Kasumi-1 (cell line): ENCODE measurements at places on chromosomes 5 and 9.

DNA sequence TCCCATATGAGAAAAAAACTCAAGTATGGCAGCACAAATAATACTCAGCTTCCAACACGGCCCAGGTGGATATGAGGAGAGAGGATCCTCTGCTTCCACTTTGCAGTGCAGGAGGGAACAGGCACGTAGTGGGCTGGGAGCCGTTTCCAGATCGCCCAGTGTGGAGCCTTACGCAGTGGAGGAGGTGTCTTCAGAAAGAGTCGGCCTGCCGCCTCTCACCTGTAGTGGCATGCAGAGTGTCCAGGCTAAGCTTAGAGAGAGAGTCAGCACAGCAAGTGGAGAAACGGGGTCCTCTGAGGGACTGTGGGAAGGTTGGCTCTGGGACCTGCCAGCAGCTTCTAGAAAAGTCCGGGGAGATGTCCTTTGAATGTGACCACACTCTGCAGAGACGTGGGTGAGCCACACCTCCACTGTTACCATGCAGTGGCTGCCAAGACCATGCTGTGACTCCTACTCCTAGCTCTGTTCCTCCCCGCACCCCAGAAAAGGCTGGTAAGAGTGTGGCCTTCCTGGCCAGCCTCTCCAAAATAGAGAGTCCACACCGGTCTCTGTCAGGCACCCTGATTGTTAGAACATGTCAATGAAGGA is 3.5 kb upstream of the SEMA4D start:
- no peak for DNase-seq

- no peak for DNase-seq
These were observed 342.8 kb upstream of the CCNG1 start for GRCh38 chr5:163094492-163095180.

DNA sequence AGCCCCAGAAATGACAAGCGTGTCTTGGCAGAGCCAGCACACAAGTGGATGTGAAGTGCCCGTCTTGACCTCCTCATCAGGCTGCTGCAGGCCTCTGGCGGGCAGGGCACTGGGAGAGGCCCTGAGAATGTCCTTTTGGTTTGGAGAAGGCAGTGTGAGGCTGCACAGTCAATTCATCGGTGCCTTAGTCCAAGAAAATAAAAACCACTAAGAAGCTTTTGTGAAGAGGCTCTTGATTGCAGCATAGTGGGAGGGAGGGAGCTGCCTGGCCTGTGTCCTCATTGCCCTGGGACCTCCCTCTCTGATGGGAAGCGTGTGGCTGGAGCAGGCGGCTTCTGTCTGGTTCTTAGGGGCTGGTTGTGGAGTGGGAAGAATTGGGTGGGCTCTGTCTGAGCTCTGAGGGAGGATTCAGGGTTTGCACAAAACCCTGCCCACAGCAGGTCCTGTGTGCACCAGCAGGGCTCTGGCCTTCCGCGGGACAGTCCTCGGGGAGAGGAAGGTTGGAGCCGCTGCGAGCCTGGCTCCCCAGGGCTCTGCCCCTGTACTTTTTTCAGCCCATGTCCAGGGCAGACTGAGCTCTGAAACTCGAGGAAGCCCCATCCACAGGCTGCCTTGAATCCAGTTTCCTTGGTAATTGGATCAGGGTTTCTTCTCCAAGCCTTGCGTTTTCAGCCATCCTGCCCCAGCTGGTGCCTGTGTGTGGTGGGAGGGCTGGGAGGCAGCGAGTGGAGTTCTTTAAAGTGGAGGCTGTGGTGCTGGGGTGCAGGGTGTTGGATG is 1.1 kb downstream of the HRCT1 start:
- DNase-seq = no peak

- no peak for DNase-seq
These were observed 16.4 kb downstream of the FGF1 start for GRCh38 chr5:142669477-142669876.

GRCh38 chr5:17891881-17892280 is 257.6 kb downstream of the TAF11L14 start:
- no peak for DNase-seq

GRCh38 chr5:126858441-126858840 is 81.5 kb downstream of the LMNB1 start:
- DNase-seq = no peak

- DNase-seq = no peak
These were observed 10.3 kb downstream of the B4GALT7 start for GRCh38 chr5:177610131-177610769.

- DNase-seq = no peak
These were observed 23.4 kb upstream of the CREBRF start for GRCh38 chr5:173032730-173033129.

- DNase-seq = no peak
These were observed 49.2 kb upstream of the ABCA1 start for GRCh38 chr9:104977168-104977567.

GRCh38 chr9:99490729-99491128 is 268.6 kb downstream of the SEC61B start:
- DNase-seq = no peak

DNA sequence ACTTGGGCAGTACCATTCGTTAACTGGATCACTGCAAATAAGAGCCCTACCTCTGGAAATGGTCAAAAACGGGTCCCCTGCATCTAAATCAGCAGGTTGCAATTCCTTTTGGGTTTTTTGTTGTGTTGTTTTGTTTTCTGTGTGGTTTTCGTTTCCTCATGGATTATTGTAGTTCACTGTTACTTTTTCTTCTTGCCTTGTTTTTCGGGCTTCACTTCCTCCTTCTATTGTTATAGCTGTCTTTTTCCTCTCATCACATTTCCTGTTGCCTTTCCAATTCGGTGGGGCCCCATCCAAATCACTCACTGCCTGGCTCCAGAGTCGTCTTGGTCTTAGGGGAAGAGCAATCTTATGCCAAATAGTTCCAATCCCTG is 8.7 kb upstream of the SSBP2 start:
- DNase-seq = peak; percentile 17

DNA sequence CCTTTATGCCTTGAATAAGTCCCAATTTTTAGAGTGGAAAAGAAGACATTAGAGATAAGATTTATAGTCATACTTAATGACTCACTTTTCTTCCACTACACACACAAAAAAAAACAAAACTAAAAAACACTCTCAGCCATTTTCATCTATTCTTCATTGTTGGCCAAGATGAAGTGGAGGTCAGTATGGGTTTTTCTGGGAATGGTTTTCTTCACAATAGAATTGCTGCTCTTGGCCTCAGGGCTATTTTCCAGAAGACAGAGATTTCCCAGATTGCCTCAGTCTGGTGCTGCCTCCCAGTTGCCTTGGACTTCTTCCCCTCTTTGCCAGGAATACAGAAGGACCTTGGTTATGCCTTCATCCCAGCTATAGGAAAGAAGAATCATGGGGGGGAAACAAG is 463.7 kb downstream of the TMEM232 start:
- no peak for DNase-seq

DNA sequence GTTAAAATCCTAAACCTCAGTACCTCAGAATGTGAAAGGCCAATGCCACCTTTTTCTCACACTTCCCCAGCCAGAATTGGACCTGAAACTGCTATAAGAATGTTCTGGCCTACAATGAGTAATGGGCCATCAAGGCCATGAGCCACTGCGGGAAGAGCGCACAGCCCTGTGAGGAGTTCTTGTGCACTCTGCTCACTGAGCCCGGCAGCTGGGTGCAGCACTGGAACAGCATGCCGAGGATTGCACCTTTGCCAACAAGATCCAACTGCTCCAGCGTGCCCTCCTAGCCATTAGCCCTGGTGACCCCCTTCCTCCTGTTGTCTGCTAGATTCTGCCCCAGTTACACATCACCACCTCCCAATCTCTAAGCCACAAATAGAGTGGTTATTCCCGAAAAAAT is 758.1 kb downstream of the PRELID2 start:
- no peak for DNase-seq

DNA sequence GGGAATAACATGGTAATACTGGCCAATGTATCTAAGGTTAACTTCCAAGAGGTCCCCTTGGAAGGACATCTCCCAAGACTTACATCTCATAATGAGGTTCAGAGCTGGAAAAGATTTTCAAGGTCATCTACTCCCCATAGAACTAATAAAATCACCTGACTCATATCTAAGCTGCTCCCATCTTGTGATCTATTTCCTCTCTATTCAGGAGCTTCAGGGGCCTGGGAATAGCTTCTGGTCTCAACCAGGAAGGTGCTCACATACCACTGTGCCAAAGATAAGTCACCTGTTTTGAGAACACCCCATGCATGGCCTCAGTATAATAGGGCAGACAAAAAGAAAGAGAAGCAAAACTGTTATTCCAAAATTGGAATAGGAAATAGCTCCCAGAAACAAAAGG is 74.2 kb downstream of the OXCT1 start:
- DNase-seq = no peak

DNA sequence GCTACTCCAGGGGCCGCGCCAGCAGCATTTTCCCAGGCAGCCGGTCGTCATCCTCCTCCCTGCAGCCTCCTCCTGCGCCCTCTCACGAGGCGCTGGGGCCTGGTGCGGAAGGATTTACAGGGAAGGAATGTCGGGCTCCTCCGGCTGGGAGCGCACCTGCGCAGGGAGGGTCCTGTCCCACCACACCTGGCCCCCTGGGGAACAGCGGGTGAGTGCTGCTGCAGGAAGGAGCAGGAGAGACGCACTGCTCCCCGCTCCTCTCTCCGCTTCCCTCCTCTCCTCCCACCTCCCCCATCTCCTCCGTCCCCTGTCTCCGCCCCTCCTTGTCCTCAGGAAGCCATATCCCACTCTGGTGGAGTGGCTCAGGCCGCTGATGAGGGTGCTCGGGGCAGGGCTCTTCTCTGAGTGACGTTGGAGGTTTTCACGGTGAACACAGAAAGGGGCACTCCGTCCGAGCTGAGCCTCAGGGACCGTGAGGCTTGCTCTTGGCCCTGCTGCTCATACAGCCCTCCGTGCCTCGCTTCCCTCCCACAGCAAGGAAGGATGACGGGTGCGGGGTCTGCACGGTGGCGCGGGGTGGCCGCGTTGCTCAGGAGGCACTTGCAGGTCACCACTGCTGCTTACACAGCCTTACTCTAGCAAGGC is 31.3 kb downstream of the IRX4 start:
- no peak for DNase-seq

- no peak for DNase-seq
These were observed 266.0 kb downstream of the DMAC1 start for GRCh38 chr9:7533376-7534090.

GRCh38 chr9:72614067-72614466 is 92.7 kb downstream of the TMC1 start:
- no peak for DNase-seq

- DNase-seq = peak; percentile 16
These were observed 36.4 kb downstream of the GLT6D1 start for GRCh38 chr9:135602789-135603481.

DNA sequence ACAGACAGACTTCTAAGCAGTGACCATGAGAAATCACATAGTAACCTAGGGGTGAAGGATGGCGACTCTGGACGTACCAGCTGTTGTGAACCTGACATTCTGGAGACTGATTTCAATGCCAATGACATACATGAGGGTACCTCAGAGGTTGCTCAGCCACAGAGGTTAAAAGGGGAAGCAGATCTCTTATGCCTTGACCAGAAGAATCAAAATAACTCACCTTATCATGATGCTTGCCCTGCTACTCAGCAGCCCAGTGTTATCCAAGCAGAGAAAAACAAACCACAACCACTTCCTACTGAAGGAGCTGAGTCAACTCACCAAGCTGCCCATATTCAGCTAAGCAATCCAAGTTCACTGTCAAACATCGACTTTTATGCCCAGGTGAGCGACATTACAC is 38.0 kb upstream of the CCDC152 start:
- peak; percentile 7 for DNase-seq

GRCh38 chr5:159669559-159669958 is 246.7 kb upstream of the ADRA1B start:
- DNase-seq = no peak

- no peak for DNase-seq
These were observed 388.8 kb downstream of the KDM4C start for GRCh38 chr9:7146582-7146981.

GRCh38 chr9:101567725-101568350 is 26.9 kb downstream of the PPP3R2 start:
- DNase-seq = no peak

- no peak for DNase-seq
These were observed 32.3 kb downstream of the OTULIN start for GRCh38 chr5:14696851-14697250.

DNA sequence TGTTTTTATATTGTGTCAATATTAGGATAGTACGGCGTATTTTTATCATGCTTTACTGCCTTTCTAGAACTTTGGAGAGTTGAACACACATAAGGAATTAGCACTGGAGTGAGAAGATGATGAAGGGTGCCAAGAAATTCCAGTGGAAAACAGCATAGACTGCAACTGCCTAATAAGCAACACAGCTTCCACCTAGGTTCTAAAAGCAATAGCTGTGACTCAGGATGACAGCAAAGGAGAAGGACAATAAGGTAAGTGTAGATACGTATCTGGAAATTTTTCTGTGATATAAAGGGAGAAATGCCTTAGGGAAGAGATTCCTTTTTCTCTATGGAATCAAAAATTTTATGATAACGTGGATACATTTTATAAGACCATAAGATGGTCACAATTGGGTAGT is 7.4 kb downstream of the PTPRD start:
- no peak for DNase-seq

- peak; percentile 5 for DNase-seq
These were observed 141.3 kb downstream of the MAN2A1 start for GRCh38 chr5:109830955-109831502.

- peak; percentile 3 for DNase-seq
These were observed 1.0 kb upstream of the RXRA start for GRCh38 chr9:134325096-134325812.

- no peak for DNase-seq
These were observed 48.0 kb downstream of the FGF1 start for GRCh38 chr5:142637871-142638270.

GRCh38 chr5:6904860-6905259 is 191.6 kb downstream of the TENT4A start:
- DNase-seq = no peak
